ENCODE measurements at places on chromosomes 2 and 18.
A peak's percentile ranks its signal among the peaks of the same experiment; 100 is the strongest.

DNA sequence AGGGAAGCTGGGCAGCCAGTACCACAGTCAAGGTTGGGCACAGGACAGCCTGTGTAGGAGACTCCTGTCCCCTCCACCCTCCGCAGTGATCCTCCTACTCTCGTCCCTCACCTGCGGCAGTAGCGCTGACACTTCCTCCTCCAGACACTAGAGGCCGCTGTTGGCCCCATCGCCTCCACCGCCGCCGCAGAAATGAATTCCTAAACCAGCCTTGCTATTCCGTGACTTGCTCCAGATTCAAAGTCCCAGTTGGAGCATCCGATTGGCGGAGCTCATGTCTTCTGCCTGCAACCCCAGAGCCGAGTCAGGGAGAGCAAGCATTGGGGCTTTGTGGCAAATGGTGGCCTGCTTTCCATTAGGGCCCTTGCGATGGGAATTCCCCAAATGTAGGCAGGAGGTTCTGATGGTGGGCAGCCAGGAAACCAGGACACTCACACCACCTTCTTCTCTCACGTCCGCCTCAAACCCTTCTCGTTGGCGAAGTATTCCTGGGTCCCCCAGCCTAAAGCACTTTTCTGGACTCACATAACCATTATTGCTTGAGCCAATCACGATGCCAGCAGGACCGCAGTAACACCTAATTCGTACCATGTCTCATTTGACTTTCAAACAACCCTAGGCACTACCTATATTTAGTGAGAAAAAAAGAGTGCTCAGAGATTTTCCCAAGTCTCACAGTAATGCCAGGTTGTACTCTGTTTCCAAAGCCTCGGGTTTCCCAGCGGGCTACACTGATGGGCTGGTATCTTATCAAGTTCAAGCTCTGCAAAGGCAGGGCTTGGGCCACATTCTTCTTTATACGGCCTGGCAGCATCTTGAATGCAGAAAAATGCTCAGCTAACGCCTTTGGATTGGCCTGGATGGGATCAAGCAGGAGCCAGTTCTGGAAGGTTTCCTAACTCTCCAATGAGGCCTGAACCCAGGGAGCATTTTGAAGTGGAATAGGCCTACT is 1.2 kb upstream of the DNAJB2 start:
- peak; percentile 84 for DNase-seq

DNA sequence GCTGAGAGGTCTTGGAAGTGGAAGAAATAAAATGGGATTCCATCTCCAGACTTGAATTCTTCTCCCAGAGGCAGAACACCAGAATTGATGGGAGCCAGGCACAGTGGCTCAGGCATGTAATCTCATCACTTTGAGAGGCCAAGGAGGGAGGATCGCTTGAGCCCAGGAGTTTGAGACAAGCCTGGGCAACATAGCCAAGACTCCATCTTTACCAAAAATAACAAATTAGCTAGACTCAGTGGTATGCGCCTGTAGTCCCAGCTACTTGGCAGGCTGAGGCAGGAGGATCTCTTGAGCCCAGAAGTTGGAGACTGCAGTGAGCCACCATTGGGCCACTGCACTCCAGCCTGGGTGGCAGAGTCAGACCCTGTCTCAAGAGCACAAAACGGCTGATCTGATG is 144.3 kb downstream of the C1D start:
- DNase-seq: no peak

- DNase-seq: no peak
These were observed 29.3 kb downstream of the PELI1 start for GRCh38 chr2:64114912-64115277.

DNA sequence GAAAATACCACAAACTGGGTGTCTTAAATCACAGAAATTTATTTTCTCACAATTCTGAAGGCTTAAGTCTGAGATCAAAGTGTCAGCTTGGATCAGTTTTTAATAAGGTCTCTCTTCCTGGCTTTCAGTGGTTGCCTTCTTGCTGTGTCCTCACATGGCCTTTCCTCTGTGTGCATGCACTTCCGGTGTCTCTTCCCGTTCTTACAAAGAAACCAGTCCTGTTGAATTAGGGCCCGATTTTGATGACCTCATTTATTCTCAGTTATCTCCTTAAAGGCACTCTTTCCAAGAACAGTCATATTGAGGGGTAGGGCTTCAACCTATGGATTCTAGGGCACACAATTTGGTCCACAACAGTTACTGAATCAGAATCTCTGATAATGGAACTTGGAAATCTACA is 5.4 kb upstream of the XIRP2 start:
- no peak for DNase-seq

DNA sequence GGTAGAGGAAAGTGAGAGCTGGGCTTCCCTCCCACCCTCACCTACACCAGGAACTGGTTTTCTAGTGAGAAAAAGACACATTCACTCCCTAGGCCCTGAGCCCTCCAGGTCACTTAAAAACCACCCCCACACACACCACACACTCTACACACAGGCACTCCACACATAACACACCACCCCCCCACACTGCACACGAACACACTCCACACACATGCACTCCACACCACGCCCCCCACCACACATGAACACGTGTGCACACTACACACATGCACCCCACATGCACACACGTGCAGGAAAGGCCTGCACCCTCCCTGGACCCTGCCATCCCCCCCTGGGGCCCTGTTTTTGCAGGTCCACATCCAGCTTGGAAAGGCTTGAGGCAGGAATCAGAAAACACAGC is 67.6 kb downstream of the RALBP1 start:
- no peak for DNase-seq

DNA sequence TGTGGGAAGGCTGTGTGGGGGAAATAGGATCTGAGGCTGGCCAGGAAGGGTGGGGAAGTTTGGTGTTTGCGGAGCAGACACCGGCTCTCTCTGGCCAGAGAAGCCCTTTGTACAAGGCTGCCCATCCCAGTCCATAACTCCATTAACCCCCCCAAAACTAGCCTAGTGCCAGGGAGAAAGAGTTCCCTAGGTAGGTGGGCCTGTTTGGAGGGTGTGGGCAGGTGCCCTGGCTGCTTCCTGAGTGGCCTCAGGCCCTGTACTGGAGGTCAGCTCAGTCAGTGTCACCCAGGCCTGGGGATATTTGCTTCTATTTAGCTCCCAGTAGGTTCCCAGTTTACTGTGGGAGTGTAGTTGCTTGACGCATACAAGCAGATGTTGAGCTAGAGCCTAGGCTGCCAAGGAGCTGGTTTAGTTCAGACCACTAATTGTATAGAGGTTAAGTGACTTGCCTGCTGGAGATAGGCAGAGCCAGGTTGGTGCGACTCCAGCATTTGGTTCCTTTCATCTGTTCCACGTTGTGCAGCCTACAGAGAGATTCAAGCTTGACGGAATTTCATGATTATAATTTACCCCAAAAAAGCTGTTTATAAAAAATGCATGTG is 2.9 kb upstream of the GREB1 start:
- no peak for DNase-seq

DNA sequence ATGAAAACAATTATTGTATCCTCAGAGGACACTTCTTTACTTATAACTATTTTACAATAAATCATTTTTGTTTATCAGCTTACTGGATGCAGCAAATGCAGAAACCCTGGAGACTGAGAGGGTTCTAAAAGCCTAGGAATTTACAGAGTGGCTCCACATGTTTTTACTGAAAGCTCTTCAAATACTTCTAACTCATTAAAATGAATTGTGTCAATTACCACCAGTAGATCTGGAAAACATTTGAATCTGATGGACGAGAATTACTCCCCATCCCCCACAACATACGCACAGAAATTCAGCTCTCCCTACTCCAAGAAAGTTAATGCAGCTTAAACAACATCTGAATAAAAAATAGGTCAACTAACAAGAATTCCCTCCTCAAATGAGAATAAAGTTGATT is 319.8 kb upstream of the FIGN start:
- DNase-seq: no peak

- DNase-seq: no peak
These were observed 5.9 kb downstream of the MFSD2B start for GRCh38 chr2:24015562-24016375.

DNA sequence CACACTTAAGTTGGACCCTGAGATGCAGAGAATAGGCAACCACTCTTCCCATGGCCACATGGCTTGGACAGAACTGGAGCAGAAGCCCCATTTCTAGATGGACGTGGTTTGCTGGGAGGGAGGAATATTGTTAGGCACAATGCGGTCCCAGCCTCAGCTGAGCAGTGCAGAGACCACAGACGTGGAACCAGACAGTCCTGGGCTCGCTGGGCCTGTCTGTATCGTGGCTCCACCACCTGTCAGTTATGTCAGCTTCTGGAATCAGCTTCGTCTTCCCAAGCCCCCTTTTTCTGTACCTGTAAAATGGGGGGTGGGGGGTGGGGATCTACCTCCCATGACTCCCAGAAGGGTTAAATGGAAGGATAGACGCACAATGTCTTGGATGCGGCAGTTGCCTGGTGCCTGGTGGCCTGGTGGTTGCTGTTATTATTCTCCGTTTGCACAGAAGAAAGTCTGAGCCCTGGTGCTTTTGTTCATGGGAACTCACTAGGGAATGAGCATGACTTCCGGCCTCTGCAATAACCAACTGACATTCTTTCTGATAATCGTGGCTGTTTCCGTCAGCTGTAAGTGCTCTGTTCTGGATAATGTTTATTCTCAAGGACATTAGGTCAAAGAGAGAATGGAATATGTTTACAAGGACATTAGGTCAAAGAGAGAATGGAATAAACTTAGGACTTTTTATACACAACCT is 31.4 kb downstream of the COLEC11 start:
- no peak for DNase-seq

DNA sequence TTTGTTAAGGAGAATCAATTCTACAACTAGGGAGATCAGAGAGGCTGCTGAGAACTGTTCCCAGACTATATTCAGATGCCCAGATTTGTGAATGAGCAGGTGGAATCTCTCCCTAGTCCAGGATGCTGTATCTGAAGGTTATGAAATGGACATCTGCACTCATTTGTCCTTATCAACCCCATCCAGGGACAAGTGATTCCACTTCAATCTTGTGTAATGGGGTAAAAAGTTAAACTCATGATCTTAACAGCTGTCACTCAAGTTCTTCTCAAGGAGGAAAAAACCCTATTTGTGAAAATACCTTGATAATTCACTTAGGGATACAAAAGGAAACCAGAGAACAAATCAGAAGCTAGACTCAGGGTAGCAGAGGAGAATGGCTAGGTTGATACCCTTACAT is 144.8 kb downstream of the PLCL1 start:
- DNase-seq: no peak

DNA sequence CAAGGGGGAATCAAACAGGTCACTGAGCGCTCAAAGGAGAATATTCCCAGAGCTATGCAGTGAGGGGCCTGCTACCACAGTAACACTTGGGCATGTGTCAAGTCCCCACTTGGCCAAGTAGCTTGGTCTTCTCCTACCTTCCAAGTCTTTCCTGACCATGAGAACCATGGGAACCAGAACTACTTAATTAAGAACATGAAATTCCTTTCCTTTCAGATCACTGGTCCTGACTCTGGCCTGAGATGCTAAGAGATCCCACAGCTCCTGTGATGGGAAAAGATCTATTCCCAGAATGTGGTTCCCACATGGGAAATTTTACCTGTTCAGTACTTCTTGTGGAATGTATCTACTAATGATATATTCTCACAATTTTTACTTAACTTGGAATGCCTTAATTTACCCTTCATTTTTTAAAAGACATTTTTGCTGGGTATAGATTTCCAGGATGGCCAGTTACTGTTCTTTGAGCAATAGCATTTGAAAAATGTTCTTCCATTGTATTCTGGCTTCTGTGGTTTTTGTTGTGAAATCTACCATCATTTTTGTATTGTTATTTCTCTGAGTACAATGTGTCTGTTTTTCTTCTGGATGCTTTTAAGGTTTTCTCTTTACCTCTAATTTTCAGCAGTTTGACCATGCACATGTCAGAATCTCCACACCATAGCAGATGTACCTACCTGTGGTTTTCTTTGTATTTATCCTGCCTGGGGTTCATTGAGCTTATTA is 37.9 kb downstream of the KCNIP3 start:
- no peak for DNase-seq

DNA sequence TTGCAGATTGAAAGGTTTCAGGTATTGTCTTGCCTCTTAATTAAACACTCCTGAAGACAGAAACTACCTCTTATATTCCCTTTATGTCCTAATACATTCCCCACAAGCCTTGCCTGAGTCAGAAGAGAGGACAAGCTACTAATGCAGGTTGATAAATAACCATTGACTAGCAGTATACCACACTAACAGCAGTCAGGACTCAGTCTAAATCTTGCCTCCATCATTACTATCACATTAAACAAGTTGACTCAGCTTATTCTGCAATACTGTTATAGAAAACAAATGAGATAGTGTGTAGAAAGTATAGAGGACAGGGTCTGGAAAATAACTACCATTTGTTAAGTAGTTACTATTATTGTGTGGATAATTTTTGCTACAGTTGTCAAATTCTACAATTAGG is 63.8 kb downstream of the TTC21B start:
- DNase-seq: no peak

- no peak for DNase-seq
These were observed 20.4 kb upstream of the SP3 start for GRCh38 chr2:173985605-173985992.

DNA sequence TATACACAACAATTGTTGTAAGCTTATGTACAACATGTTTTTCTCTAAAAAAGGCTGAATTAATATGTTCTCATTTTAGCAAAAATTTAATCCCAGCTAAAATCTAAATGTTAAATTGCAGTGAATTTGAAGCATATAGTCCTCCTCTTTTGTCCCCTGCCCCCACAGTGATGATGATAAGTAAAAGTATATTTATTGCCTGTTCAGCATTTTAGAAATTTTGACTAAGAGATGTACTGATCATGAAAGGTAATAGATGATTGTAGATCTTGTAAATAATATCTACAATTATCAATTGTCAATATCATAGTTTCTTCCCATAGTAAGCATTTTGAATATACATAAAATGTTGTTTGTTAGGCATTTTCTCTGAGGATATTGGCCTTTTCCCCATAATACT is 113.9 kb downstream of the AGPS start:
- DNase-seq: no peak

DNA sequence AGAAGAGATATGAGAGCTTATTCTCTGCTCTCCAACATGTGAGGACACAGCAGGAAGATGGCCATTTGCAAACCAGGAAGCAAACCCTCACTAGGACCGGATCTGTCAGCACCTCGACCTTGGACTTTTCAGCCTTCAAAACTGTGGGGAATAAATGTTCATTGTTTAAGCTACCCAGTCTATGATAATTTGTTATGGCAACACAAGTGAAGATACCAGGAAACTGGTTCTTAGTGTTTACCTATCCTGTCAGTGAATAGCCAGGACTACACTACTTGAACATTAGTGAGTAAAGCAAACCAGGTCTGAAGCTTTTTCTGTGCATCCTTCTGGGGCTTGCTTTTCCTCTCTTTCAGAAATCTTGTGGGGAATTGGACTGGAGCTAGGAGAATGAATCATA is 44.4 kb upstream of the BARD1 start:
- DNase-seq: no peak
